ENCODE measurements at places on chromosomes 3 and 15.
A peak's percentile ranks its signal among the peaks of the same experiment; 100 is the strongest.

- no peak for DNase-seq
These were observed 97.1 kb upstream of the TMC3 start for GRCh38 chr15:81471151-81471550.

- DNase-seq = peak; percentile 44
These were observed 67.4 kb downstream of the GRIP2 start for GRCh38 chr3:14472471-14473351.

GRCh38 chr15:42911058-42911592 is 9.5 kb downstream of the TTBK2 start:
- no peak for DNase-seq

DNA sequence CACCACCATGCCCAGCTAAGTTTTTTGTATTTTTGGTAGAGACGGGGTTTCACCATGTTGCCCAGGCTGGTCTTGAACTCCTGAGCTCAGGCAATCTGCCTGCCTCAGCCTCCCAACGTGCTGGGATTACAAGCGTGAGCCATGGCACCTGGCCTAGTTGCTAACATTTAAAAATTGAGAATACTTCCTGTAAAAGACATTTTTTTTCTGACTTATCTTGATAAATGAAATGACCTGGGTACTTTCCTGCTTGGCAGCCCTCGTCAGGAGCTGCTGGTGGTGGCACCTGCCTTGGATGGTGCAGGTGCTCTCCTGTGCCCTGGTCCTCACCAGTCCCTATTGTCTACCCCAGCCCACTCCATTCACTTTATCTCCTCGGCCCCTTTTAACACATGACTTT is 66.8 kb upstream of the FOXP1 start:
- DNase-seq = no peak
